ENCODE measurements at places on chromosomes 1 and 21.

DNA sequence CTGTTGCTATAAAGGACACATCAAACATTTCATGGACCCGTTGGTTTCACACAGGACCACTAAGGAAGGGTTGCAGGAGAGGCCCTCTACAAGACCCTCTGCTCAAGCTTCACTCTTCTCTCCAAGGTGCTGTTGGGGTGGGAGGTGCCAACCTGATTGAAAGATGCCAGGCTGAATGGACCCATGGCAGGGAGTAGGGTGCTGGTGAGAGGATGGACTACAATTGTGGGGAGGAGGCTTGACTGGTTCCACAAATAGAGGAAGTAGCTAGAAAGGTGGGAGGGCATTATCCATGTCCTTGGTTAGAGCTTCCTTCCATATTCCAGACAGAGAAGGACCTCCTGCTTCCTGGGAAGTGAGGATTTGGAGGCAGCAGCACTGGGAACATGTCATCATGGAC lies 167.6 kb upstream of the HMGB4 start:
- no peak for DNase-seq

DNA sequence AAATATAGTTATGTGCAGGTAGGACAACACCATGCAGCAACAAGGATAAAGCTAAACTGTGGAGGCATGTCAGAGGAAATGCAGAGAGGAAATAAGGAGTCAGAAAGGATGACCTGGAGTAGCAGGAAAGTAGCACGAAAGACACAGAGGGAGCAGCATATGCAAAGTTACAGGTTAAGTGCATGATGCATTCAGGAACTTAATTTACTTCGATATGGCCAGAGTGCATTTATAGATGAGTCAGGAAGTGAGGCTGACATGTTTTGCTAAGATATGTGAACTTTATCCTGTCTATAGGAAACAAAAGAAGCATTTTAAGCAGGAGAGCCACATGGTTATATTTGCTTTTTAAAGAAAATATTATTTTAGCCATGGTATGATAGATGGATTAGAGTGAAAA lies 15.4 kb upstream of the MUTYH start:
- no peak for DNase-seq

- DNase-seq: no peak
Observed at GRCh38 chr1:188128761-188129160, 1300.0 kb downstream of the PLA2G4A start.

DNA sequence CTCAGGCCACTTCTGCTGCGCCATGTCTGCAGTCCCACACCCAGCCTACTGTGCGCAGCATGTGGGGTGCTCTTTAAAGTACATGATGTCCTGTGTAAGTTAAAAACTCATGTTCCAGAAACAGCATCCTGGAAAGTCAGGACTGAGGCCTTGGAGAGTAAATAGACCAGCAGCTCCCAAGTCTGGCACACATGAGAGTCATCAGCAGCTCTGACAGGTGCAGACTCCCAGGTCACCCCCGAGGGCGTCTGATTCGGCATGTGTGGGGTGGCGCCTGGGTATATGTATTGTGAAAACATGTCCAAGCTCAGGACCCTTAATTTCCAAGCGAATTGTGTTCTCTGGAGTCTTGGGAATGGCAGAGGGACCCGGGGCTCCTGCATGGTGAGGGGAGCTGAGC lies 120.1 kb upstream of the RUNX3 start:
- no peak for DNase-seq

DNA sequence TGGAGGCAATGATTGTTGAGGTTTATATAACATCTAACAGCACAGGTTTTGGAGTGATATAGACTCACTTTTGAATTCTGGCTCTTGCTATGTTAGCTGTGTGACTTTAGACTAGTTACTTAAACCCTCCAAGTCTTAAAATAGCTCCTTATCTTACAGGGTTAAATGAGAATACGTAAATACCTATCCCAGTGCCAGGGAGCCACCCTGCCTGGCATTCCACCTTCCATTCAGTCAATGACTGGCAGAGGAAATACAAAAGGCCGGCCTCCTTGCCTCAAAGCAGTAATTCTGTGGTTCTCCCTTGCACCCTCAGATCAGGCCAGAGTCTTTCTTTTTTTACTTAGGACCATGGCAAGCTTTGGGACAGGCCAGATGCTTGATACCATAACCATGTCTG lies 31.8 kb downstream of the DBT start:
- DNase-seq: no peak

GRCh38 chr1:30740251-30741238 lies 17.0 kb downstream of the LAPTM5 start:
- no peak for DNase-seq

DNA sequence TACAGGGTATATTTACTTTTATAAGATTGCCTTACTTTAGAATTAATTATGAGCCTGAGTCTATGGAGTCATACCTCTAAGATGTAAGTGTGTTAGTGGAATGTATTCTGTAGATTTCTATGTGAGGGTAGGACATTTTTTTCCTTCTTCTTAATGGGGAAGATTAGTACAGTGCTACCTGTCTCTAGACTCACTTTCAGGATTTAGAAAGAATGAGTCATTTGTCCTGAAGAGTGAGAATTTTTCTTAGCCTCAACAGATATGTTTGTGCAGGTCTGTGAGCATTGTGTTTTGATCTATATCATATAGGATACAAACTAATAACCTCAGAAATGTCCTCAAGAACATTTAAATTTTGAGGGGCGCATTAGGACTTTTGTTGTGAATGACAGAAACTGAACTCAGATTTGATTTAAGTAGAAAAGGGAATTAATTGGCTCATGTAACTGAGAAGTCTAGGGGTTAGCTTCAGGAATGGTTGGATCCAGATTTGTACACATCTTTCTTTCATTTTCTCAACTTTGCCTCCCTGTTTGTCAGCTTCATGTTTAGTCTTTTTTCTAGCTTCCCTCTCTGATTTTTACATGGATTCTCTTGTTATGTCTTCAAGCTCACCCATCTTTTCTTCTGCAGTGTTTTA lies 45.3 kb downstream of the TTC3 start:
- DNase-seq: no peak

DNA sequence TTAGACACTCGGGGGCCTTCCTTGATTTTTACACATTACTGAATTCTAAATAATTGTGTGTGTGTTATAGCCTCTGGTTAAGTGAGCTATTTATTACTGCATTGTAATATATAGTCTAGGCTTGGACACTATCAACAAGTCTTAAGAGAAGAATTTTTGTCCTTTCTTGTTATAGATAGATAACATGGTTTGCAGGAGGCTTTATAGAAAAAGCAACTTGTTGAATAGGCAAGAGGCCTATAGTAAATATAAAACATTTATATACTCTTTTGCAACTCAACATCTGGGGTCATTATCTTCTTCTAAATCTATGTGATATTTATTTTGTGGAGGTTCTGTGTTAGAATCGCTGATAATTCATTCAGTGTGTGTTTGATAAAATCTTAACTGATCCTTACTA lies 293.8 kb downstream of the NFIA start:
- DNase-seq: no peak

- no peak for DNase-seq
Observed at GRCh38 chr1:44817771-44818495, 9.6 kb downstream of the BTBD19 start.

GRCh38 chr1:47513393-47513792 lies 75.5 kb downstream of the FOXD2 start:
- no peak for DNase-seq

- DNase-seq: no peak
Observed at GRCh38 chr21:38925923-38926322, 120.2 kb downstream of the ETS2 start.

GRCh38 chr21:46598581-46599572 lies 6.0 kb downstream of the S100B start:
- no peak for DNase-seq

GRCh38 chr1:203038217-203038741 lies 12.0 kb downstream of the PPFIA4 start:
- DNase-seq: no peak

- no peak for DNase-seq
Observed at GRCh38 chr1:5492846-5493245, 499.4 kb downstream of the NPHP4 start.

DNA sequence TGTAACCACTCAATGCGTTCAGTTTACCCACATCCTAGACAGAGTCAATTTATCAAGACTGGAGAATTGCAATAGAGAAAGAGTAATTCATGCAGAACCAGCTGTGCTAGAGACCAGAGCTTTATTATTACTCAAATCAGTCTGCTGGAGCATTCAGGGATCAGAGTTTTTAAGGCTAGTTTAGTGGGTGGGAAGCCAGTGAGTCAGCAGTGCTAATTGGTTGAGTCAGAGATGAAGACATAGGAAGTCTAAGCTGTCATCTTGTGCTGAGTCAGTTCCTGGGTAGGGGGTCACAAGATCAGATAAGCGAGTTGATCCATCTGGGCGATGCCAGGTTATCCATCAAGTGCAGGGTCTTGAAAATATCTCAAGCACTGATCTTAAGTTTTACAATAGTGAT lies 499.6 kb downstream of the MRPL39 start:
- no peak for DNase-seq

DNA sequence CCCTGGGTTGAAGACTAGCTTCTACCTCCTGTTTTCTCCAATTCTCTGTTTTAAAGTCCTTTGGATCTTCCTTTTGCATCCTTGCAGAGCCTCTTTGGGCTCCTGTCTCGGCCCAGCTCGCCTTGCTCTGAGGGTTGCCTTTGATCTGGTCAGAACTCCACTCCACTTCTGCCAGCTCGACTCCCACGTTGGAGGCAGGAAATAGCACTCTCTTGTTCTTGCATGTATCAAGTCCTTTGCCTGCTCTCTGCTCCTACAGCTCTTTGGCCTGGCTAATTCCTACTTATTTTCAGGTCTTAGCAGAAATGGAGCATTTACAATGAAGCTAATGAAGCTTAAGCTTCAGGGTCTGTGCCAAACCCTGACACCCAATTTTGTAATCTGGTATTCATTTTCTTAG lies 21.1 kb upstream of the B3GALNT2 start:
- DNase-seq: no peak

DNA sequence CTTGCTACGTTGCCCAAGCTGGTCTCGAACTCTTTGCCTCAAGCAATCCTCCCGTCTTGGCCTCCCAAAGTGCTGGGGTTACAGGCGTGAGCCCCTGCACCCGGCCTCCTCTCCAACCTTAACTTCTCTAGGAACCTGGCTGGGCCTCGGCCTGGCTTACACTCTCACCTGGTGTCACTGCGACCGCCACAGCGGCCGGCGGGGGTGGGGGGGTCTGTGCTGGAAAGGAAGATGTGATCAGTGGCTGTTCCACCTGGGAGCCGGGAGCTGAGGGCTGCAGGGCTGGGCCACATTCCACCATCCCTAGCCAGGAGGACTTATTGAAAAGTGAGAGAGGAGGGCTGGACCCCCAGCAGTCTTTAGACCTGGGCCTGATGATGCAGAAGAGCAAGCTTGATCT lies 48.6 kb downstream of the HSPG2 start:
- DNase-seq: no peak
